Stimulated activated CD4-positive, alpha-beta T cell treated with anti-CD3 and anti-CD28 coated beads, Interleukin-1b, Interleukin-23, amount 100 ng/mL, for 1 hour (primary cell): ENCODE measurements at places on chromosomes 1 and 21.

- DNase-seq: no peak
Observed at GRCh38 chr1:243529512-243529911, 273.7 kb downstream of the SDCCAG8 start.

GRCh38 chr1:204142032-204142974 is 9.5 kb downstream of the ETNK2 start:
- no peak for DNase-seq

DNA sequence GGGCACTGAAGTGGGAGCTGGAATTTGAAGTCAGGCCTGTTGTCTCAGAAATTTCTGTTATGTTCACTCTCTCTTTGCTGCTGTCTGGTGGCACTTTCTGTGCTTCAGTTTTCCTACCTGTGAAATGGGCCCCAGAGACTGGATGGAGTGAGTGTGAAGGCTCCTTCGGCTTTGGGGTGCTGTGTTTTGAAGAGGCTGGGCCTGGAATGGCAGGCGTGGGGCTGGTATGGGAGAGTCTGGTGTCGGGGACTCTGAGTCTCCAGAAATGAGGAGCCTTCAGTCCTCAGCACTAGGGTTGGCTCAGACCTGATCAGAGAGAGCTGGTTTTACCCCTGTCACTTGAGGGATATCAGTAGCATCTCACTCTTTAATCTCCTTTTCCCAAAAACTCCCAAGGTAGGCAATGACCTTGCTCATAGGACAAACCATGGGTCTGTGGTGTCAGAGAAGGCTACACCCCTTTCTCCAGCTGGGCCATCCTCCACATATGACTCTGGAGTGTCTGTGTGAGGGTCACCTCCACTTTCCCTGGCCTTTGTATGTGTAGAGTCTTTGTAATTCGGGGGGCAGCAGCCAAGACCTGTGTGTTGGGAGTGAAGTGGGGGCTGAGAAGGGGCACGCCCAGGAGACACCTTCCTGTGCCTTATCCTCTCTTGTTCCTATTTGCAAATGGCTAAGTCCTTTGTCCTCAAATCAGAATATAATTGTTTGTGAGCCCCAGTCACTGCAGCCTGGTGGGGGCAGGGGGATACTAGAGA is 279.9 kb downstream of the PTPRU start:
- DNase-seq: no peak

DNA sequence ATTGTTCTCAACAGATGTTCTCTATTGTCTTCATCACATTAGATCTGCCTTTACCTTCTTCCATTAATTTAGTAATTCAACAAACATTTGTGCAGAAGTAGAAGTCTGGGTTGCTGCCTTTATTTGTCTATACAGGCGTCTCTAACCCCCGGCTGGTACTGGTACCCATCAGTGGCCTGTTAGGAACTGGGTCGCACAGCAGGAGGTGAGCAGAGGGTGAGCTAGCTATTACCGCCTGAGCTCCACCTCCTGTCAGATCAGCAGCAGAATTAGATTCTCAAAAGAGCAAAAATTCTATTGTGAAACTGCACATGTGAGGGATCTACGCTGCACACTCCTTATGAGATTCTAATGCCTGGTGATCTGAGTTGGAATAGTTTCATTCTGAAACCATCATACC is 12.9 kb upstream of the EDEM3 start:
- DNase-seq: no peak

GRCh38 chr1:55965981-55966461 is 613.3 kb downstream of the PLPP3 start:
- DNase-seq: no peak

DNA sequence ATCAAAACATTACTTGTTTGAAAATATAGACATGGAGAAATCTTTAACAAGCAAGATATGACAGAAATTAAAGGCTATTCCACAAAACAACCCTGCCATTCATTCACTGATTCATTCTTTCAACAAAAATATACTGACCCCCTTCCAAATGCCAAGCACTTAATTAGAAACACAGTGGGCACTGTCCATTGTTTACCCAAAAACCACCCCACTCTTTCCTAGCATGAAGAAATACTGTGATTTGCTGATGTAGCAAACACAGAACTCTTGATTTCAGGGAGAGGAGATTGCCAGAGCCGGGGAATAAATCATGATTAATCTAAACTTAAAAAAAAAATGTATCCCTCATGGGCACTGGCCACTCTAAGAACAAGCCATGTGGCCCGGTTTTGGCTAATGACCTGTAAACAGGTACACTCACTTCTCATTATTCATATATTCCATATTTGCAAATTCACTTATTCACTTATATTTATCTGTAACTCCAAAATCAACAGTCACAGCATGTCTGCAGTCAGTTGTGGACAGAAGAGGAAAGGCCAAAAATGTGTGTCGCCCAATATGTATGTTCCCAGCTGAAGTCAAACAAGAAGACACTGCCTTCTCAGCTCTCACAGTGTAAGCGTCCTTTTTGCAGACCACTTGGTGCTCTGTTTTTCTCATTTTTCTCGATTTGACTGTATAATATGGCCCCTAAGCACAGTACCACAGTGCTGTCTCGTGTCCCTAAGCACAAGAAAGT is 133.1 kb downstream of the SMYD3 start:
- DNase-seq: no peak

DNA sequence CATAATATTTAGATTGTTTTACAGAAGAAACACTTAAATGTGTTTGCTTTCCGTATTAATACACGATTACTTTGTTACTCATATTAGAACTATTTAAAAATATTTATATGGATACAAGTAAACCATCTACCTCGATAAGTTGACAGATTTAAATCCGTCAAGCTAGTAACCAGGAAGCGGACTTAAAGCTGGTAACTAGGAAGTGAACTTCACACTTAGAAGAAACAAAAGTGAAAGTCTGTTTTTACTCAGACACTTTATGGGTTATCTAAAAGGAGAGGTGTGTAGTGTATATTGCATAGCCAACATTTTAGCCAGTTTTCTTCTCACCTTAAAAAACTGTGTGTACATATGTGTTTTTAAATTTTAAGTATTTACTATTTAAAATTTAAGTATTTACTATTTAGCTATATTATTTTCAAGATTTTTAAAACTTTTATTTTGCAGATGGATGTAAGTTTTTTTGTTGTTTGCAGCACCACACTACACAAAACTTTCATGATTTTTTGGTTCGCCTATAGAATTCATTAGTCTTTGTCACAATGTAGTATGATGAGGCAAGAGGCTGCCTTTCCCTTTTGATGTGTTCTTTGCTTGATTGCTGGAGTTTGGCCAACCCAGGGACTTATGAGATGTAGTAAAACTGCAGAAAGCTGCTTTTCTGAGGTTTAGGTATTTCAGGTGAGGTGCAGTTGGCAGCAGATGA is 2.7 kb downstream of the USP25 start:
- DNase-seq: no peak

GRCh38 chr1:60367532-60367931 is 294.0 kb upstream of the C1orf87 start:
- DNase-seq: no peak

DNA sequence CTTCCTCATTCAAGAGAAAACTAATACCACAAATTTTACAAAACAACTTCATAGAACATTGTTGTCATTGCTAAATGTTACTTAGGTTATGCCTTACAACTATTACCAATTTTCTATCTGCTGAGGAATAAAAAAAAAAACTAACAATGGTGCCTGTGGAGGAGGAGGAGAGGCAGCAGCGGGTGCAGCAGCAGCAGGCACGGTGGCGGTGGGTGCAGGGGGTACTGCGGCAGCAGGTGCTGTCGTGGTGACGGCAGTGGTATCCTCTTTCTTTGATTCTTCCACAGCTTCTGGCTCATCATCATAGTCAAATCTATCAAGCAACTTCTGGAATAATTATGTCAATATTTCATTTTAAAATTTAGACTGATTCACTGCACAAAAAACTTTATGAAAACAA is 35.5 kb downstream of the SCAF4 start:
- DNase-seq: no peak

DNA sequence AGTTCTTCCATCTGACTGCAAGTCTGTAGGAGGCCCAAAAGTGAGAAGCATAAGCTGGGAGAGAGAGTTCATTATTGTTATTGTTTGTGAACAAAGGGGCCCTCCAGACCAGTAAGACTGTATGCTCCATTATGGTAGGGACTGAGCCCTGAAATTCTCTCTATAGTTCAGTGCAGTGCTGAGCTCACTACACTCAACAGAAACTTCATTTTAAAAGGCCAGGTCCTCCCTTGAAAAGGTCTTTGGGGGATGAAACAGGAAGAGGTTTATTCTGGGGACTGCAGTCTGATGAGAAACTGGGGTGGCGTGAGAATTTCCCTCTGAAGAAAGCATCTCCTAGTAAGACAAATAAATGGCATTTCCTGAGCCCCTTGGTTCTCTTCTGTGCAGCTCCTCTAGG is 5.5 kb upstream of the GATAD2B start:
- no peak for DNase-seq

GRCh38 chr1:1536938-1537546 is 3.4 kb downstream of the TMEM240 start:
- DNase-seq: no peak

DNA sequence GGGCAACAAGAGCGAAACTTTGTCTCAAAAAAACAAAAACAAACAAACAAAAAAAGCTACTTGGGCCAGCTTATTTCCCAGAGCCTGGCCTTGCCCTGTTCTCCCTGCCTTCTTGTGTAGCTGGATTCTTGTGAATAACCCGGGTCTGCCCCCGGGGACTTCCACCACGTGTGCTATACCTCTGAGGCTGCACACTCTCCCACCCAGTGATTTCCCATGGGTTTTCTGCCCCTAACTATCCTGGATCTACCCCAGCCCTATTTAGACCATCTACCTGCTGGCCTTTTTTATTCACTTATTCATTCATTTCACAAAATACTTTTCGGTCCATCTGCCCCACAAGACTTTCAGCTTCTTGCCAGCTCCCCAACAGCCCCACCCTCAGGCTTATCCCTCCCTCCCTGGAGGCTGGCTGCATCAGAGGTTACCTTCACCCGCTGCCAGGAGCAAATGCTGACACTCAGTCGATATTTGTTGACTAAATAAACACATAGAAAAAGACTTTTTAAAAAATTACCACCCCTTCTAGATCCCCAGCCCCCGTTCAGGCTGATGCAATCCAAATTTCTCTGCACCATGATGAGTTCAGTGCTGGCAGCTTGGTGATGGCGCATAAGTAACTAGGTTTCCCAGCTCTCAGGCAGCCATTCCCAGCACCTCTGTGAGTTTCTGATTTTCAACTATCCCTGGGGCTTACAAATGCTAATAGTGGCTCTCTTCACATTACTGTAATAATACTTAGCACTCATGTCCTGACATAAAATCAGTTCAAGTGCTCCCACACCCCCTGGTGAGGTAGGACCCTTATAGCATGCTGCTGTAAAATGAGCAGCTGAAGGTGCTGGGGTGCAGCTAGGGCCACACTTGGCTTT is 30.7 kb upstream of the TARBP1 start:
- DNase-seq: no peak

- no peak for DNase-seq
Observed at GRCh38 chr1:87334351-87335174, 5.9 kb downstream of the LMO4 start.

GRCh38 chr1:77222496-77222895 is 3.3 kb upstream of the PIGK start:
- no peak for DNase-seq

GRCh38 chr1:209878964-209879363 is 51.2 kb downstream of the UTP25 start:
- no peak for DNase-seq

DNA sequence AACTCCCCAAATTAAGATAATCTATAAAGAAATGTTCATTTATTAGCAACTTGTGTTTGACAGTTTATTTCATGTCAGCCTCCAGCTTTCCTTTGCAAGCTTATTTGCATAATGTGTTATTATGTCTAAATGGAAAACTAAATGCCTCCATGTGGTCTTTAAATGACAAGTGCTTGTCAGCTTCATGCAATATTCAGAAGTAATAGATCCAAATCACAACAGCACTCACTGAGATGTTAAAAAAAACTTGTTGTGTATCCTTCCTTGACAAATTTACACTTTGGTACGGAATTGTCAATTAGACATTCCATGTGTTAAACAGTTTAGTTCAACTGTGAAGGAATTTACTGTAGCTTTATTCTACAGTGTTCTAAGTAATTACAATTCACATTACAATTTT is 124.4 kb upstream of the PTBP2 start:
- DNase-seq: no peak

GRCh38 chr1:20992322-20993056 is 184.2 kb downstream of the EIF4G3 start:
- DNase-seq: no peak

DNA sequence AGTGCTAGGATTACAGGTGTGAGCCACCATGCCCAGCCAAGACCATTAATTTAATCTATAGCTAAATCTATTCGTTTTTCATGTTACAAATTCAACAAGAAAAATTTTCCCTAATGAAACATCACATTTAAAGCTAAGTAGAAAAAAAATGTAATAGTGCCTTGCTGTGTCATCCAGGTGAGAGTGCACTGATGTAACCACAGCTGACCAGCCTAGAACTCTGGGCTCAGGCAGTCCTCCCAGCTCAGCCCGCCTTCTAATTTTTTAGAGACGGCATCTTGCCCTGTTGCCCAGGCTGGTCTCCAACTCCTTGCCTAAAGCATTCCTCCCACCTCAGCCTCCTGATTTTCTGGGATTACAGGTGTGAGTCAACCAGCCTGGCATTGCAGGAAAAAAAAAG is 109.0 kb downstream of the PPIAL4G start:
- DNase-seq: no peak

DNA sequence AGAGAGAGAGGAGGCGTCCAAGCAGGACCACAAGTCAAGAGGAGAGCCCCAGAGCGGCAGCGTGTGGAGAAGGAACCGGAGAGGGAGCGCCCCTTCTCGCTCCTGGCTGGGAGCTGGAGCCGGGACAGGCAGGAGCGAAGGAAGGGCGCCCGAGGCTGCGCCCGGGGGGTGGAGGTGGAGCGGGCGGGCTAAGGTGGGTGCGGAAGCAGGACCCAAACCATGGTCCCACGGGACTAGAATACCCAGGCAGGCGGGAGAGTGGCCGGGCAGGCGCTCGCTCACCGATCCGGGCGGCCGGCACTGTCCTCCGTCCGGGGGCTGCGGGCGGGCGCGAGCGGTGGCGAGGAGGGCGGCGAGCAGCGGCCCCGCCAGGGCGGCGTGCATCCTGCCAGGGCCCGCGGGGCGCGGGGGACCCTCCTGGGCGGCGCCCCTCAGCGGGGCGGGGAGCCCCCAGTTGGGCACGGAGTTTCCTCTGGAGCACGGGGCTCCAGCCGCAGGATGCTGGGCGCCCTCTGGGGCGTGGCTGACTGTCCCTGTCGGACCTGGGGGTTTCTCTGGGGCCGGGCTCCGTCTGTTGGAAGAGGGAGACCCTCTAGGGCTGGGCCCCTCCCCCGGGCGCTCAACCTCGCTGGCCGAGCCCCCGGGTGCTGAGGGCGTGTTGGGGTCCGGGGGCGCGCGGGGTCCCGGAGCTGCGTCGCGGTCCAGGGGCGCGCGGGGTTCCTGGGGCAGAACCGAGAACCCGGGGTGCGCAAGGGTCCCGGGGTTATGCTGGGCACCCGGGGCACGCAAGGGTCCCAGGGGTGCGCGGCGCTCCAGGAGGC is 569 bp downstream of the TRABD2B start:
- no peak for DNase-seq

GRCh38 chr1:42966688-42967612 is 8.3 kb upstream of the SLC2A1 start:
- no peak for DNase-seq

GRCh38 chr1:210739627-210740026 is 394.3 kb downstream of the KCNH1 start:
- no peak for DNase-seq

- DNase-seq: no peak
Observed at GRCh38 chr1:116352349-116352813, 20.7 kb upstream of the ATP1A1 start.

GRCh38 chr1:20630729-20631128 is 2.5 kb upstream of the PINK1 start:
- no peak for DNase-seq

GRCh38 chr1:64975740-64976139 is 9.4 kb upstream of the JAK1 start:
- DNase-seq: no peak
